Left cardiac atrium (tissue), 4 donors: ENCODE measurements at places on chromosomes 11 and 22. TPM values are rescaled to one million over a fixed set of nuclear protein-coding genes. Genes with fewer than 3 reads are reported as not detected.

GRCh38 chr11:118258410-118258809 lies 5.7 kb downstream of the MPZL2 start:
- no peak for DNase-seq

CHRM4 gene
- 0.21 TPM for total RNA-seq

VWA5A gene
- total RNA-seq, result 5.4 TPM

SAA1 gene
- 552 TPM for total RNA-seq

- DNase-seq, result no peak
These were observed 2.3 kb downstream of the OPCML start for GRCh38 chr11:133529807-133530500.

DNA sequence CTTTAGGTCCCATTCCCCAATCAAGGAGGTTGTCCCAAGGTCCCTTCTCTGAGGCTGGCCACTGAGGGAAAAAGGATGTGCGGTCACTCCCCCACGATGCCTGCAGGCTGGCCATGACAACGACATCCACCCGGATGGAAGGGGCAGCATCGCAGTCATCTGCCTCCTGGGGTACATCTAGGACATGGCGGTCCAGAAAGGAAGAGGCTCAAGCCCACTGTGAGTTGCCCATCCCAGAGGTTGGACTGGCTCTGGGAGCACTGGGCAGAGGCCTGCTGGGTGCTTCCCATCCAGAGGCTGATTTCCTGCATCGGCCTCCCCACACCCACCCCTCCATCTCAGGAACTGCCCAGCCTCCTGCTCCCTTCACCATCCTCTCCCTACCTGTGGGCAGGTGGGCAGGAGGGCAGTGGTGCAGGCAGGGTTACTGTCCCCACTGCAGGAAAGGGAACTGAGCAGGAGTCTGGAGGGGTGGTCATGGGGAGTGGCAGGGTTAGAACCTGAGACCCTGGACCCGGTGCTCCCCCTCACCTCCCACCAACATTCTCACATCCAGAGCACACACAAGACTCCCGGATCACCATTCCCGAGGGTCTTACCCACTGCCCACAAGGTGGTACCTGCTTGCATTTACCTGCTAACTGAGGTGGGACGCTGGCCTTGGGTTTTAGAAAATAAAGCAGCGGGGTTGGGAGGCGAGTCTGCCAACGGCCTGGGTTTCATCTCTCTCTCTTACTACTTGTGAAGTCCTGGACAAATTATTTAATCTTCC lies 4.4 kb downstream of the RCE1 start:
- DNase-seq, result no peak

DNA sequence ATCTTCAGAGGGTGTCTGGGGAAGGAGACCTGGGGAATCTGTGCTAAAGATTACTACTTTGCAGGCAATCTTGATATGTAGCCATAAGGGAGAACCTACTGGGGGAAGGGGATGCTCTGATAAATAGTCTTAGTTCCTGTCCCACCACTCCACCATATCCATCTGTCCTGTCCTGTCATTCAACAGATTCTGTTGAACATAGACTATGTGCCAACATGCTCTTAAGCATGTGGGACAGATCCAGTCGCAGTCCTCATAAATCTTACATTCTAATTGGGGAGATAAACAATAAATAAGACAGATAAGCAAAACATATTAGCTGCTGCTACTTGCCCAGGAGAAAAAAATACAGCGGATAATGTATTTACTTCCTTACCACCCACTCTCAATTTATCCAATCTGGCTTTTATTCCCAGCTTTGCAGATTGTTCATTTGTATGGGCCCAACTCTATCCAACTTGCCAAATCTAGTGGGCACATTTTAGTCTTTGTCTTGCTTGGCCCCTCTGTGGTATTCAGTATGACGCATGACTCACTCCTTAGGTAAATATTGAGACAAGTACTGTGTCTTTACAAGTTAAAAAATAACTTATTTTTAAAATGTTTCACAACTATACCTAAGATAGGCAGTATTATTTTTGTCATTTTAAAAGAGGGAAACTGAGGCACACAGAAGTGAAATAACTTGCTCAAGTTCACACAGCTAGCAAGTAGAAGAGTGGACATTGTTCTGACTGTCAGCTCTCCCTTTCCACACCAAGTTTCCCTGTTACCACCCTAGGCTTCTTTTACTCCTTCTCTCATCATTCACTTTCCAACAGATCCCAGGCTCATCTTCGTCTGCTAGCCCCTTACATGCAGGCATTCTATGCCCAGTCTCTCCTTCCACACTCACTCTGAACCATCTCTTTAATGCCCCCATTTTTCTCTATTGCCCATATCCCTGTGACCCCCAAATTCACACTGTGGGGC lies 133.6 kb upstream of the SESN3 start:
- DNase-seq, result no peak

- DNase-seq, result peak; percentile 18
These were observed 66.0 kb downstream of the KCNQ1 start for GRCh38 chr11:2510626-2511402.

- no peak for DNase-seq
These were observed 92.9 kb downstream of the DYNC2H1 start for GRCh38 chr11:103202048-103202651.

DNA sequence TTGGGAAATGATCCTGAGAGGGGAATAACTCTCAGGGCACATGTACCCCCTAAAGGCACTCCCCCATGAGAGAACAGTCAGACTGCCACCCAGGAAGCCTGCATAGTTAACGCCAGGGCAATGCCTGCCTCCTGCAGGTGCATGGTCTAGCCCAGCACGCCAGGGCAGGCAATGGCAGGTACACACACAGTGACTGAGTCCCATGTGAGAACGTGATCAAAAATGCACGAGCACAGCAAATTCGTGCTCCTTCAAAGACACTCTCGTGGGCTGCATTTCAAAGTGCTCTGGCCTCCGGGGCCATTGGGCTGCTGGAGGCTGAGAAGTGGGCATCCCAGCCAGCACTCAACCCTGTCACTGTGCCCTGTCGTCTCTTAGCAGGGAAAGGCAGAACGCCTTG lies 79.7 kb downstream of the SHANK2 start:
- DNase-seq, result no peak

GRCh38 chr11:626475-627307 lies at the start of gene SCT:
Gene SCT (minus strand): TSS chr11:627181. CDS start chr11:627143, 38 bp downstream.
- no peak for DNase-seq

DNA sequence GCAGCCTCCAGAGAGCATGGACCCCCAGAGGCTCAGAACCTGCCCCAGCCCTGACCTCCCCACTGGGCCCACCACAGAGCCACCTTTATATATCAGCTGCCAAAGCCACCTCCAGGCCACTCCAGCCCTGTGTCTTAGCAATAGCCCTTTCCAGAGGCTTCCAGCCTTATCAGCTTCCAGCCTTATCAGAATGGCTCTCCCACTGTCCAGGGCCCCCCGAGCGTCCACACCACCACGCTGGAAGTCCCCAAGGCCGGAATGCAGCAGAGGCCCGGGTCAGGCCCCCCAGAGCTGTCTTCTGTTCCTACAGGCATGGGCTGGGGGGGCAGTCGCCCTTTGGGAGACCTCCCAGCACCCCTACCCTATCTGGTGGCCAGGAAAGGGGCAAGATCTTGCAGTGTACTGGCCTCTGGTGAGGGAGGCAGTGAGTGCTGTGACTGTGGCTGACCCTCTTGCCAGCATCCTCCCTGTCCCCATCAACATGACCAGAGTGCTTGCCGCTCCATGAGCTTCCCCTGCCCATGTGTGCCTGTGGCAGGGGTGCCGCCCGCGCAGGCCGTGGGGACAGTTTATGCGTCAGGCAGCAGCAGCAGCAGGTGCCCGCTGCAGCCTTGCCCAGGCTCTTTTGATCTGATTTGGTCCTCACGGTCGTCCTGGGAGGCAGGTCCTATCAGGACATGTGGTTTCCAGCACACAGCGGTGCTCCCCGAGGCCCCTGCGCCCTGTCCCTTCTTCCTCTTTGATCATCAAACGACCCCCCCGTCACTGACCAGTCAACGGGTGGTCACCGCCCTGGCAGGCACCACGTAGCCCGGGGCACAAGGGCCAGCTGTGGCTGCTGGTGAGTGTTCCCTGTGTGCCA lies 15.9 kb downstream of the OSBPL5 start:
- DNase-seq, result no peak

- no peak for DNase-seq
These were observed 27.8 kb upstream of the ZNRF3 start for GRCh38 chr22:28855355-28856094.

OR4A16 gene
- total RNA-seq, result not detected

- no peak for DNase-seq
These were observed 135.8 kb upstream of the TIMP3 start for GRCh38 chr22:32665676-32666075.

DNA sequence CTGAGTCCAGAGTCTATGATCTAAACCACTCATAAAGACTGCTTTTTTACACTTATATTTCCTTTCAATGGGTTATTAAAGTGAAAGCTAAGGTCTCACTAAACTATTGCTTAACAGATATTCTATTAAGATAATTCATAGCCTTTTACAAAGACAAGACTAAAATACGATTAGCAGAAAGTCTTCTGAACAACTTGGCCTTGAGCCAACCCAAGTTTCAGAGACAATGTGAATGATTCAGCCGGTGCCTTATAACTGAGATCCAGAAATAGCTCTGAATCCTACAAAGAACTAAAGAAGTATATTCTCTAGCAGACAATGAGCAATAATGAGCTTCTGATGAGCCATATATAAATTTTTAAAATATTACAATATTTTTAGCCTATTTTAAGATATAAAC lies 41.5 kb upstream of the CARD18 start:
- DNase-seq, result no peak

TTC36 gene
- 1.2 TPM for total RNA-seq

DNA sequence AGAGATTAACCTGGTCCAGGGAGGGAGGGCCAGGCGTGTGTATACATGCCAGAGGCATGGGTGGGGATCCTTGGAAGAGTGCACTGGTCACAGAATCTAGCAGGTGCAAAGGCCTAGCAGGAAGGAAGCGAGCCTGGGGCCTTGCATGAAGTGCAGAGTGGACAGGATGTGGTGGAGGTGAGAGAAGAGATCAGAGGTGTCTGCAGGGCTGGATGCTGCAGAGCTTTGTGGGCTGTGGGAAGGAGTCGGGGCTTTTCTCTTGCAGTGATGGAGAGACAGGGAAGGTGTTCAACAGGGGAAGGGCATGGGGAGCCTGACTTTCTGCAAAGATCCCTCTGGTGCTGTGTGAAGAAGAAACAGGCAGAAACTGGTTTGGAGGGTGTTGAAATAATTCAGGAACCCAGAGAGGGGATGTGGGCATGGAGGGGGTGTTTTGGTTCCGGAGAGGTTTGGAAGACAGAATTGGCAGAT lies 2.5 kb upstream of the TPST2 start:
- no peak for DNase-seq

IL17REL gene
- not detected for total RNA-seq

- no peak for DNase-seq
These were observed 927.4 kb downstream of the BRD1 start for GRCh38 chr22:48900327-48900597.

GRCh38 chr22:42434748-42435425 lies 2.7 kb upstream of the NFAM1 start:
- no peak for DNase-seq

- DNase-seq, result no peak
These were observed 301.7 kb downstream of the BRD1 start for GRCh38 chr22:49525801-49526535.

GRCh38 chr11:120610111-120610510 lies 98.6 kb downstream of the GRIK4 start:
- no peak for DNase-seq

- no peak for DNase-seq
These were observed 36.4 kb upstream of the E2F8 start for GRCh38 chr11:19276859-19277808.

- no peak for DNase-seq
These were observed 12.2 kb downstream of the OR4B1 start for GRCh38 chr11:48228761-48229160.

DNA sequence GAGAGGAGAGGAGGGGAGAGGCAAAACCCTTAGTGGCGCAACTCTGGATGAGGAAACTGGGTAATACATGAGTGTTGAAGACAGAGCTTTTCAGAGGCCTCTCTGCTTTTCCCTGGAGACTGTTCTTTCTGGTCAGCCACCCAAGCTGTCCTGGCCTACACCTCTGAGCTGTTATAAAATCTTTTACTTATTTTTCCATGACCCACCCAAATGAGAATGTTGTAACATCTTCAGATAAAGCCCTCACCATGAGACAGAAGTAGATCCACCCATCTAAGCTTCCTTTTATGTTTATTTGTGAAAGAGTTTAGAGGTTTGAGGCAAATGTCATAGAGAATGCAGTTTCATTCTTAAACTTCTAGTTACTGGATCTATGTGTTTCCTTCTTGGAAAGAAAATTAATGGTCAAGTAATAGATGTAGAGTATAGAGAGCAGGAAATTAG lies 20.3 kb upstream of the APLP2 start:
- DNase-seq, result no peak

- DNase-seq, result no peak
These were observed 5.2 kb upstream of the BID start for GRCh38 chr22:17779286-17780115.

OR5B3 gene
- total RNA-seq, result not detected

- no peak for DNase-seq
These were observed 55.7 kb upstream of the SHANK2 start for GRCh38 chr11:71307811-71308645.

DNA sequence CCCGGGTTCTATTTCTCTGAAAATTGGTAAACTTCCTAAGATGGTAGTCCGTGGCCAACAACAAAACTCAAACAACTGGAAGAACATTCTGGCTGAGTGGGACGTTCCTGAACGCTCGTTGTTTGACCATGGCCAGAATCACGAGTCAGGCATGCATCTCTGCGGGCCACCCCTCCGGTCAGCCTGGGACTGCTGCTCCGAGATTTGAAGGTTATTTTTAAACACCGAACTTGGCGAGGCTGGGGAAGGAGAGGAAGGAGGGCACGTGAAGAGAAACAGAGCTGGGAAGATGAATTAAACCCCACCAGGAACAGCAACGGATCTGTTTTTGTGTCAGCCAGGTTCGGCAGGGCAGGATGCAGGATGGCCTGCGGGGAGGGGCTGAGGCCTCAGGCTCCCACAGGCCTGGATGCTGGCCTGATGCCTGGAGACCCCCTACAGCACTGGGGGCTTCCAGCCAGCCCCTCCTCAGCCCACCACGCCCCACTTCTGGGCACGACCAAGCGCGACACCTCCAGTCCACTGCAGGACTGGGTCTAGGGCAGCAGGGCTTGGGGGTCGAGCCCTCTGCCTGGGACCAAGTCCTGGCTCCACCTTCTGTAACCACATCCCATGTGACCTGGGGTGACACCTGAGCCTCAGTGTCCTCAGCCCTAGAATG lies 5.1 kb downstream of the SHISAL1 start:
- peak; percentile 39 for DNase-seq

GRCh38 chr22:27134315-27134701 lies 476.9 kb downstream of the MIAT start:
- peak; percentile 57 for DNase-seq

DNA sequence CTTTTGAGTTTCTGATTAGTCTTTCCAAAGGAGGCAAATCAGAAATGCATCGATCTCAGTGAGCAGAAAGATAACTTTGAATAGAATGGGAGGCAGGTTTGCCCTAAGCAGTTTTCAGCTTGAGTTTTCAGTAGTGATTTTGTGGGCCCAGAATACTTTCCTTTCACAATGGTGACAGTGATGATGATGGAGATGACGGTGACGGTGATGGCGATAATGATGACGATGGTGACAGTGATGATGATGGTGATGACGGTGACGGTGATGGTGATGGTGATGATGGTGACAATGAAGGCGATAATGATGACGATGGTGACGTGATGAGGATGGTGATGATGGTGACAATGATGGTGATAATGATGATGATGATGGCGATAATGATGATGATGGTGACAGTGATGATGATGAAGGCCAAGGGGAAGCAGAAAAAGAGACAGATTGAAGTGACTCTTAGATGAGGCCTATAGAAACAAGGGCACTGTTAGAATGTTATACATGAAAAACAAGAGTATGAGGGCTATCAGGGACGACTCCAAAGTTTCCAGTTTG lies 153.4 kb upstream of the B3GAT1 start:
- no peak for DNase-seq

GRCh38 chr11:97143463-97143862 lies 753.6 kb downstream of the JRKL start:
- no peak for DNase-seq
